ENCODE measurements at places on chromosomes 7 and 10.

DNA sequence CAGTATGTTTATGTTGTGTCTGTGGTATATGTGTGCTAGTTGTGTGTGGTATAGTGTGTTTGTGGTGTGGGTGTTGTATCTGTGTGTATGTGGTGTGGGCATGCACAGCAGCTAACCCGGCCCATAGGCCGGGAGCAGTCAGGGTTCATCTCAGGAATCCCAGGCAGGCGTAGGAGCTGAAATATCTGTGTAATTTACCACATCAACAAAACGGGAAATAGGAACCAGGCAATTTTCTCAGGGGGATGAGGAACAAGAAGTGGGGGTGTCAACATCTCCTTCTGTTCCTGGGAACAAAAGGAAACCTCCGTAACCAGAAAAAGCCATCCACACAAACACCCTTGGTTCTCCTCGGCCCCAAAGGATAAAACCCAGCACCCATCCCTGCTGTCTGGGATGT, 24.5 kb upstream of the ZNF488 start:
- no peak for DNase-seq

DNA sequence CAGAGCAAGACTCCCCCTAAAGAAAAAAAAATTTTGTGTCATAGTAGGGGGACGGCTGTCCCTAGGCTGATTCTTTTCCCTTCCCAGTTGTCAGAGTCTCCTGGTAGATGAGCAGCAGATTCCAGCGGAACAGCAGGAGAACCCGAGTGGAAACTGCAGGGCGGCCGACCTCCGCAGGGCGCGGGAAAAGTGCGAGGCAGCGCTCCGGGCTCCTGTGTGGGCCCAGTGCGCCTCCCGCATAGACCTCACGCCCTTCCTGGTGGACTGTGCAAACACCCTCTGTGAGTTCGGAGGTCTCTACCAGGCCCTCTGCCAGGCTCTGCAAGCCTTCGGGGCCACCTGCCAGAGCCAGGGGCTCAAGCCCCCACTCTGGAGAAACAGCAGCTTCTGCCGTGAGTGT, 46.0 kb downstream of the ZAN start:
- DNase-seq = no peak

DNA sequence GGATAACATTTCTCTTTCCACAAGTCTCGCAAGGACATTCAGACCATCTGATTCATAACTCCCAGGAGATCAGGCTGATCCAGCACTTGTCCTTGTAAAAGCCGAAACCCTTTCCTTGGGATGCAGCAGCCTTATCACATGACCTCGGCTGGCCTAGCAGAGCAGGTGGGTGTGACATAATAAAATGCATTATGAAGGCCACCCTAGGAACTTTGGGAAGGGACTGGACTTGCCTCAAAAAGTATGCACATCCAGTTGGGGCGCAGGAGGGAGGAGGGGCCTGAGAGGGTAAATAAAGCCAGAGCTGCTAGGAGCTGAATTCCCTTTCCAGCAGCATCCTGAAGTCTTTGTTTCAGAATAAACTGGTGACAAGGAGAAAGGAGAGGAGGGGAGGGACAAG, 260.8 kb downstream of the SNX13 start:
- DNase-seq = peak; percentile 91

DNA sequence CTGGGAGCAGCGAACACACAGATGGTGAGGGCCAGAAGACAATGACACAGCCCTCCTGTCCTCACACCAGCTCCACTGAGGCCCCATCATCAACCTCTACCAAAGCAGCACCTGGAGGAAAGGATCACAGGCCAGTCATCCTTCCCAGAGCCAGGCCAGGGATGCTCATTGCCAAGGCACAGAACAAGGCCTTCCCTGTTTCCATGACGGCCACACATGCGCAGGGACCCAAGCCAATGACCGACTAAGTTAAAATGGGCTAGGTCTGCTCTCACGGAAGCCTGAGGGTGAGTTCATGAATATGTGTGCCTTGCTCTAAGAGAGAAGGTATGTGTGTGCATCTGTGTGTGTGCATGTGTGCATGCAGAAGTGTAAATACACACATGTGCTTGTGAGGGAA, 39.6 kb downstream of the COBL start:
- no peak for DNase-seq

All from fibroblast of skin of scalp (primary cell).